NCI-H1694 (cell line): ENCODE measurements at places on chromosomes 2 and 18.
A peak's percentile ranks its signal among the peaks of the same experiment; 100 is the strongest.

DNA sequence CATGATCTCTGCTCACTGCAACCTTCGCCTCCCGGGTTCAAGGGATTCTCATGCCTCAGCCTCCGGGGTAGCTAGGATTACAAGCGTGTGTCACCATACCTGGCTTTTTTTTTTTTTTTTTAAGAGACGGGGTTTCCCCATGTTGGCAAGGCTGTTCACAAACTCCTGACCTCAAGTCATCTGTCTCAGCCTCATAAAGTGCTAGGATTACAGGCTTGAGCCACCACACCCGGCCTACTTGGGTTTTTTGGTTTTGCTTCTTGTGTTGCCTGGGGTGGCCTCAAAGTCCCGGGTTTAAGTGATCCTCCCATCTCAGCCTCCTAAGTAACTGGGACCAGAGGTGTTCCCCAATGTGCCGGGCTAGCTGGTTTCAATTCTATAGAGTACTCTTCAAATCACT lies 64.6 kb downstream of the NAPG start:
- no peak for DNase-seq

- DNase-seq, result no peak
Observed at GRCh38 chr2:18273205-18273604, 287.2 kb downstream of the RDH14 start.

GRCh38 chr2:62660087-62660486 lies 45.4 kb upstream of the EHBP1 start:
- DNase-seq, result no peak

DNA sequence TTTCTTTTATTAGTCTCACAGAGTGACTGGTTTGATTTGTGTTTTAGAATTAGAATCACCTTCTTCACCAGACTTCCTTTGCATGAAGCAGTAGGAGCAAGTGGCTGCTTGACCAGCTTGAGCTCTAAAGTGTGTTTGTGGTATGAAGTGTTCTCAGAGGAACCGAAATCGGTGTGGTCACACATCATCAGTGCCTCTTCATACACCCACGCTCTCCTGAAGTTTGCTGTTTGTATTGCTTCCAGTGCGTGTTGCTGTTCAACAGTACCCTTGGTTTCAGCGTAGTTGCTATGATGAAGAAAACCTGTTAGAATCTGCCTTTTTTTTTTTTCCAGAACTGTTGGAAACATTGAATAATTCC lies 77.9 kb downstream of the LIMS1 start:
- no peak for DNase-seq

DNA sequence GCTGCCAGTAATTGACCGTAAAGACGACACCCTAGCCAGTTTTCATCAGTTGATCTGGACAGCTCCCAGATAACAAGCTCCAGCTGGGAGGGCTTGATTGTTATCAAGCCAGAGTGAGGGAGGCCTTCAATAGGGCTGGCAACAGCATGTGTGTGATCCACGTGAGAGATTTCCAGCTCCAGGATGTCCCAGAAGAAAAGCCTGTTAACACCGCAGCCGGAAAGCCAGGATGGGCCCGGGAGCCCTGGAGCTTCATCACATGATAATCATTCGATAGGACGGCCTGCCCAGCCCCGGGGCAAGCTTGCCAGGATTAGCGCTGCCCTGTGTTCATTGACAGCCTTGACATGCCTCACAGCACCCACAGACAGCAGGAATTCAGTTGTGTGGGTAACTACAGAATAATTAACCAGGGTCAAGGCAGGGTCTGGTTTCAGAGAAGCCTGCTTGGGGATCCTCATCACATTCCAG lies 182.5 kb downstream of the C1D start:
- no peak for DNase-seq

- DNase-seq, result no peak
Observed at GRCh38 chr2:173808718-173809117, 156.5 kb downstream of the SP3 start.

DNA sequence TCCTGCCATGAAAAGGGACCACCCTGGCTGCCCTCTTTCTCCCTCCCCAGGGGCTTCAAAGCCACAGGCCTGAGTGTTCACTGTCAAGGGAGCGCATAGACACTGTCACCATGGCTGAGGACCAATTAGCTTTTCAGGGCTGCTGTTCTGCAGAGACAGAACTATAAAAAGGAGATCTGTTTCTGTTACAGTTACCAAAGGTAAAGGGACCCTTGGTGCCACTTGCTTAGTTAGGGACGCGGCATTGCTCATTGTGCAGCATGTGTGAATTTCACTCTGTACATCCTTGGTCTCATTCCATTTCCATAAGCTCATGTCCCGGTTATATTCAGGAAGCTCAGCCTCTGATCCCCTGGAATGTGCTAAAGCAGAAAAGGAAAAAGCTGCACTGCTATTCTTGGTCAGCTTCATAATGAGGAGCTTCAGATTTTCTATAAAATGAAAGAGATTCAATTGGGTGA lies 55.5 kb upstream of the RNF152 start:
- DNase-seq, result no peak

GRCh38 chr2:174699993-174700766 lies 64.1 kb downstream of the CHRNA1 start:
- DNase-seq, result peak; percentile 32

DNA sequence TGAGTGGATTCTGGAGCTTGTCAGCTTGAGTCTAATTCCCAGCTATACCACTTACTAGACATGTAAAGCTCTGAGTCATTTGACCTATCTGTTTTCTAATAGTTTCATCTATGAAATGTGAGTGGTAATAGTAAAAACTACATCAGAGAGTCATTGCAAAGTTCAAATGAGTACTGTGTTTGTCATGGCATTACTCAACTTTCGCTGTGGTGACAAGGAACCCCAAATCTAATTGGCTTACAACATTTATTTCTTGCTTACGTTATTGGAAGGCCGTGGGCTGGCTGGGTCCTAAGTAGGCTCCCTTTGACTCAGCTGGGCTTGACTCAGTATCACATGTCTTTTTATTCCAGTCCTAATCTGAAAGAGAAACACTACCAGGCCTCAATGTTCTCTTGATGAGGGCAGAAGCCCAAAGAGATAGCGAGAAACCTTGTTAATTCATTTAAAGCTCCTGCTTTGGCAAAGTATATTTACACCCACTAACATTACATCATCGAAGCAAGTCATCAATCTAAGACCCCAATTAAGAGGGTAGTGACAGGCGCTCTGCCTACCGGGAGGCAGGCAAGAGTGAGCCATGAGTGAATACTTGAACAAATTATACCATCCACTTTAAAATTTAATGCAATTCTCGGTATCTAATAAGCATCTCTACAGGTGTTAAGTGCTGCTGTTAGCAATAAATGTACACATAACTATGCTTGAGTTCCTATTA lies 431.8 kb upstream of the SPHKAP start:
- no peak for DNase-seq

- DNase-seq, result no peak
Observed at GRCh38 chr2:165563468-165564225, 94.1 kb downstream of the CSRNP3 start.

DNA sequence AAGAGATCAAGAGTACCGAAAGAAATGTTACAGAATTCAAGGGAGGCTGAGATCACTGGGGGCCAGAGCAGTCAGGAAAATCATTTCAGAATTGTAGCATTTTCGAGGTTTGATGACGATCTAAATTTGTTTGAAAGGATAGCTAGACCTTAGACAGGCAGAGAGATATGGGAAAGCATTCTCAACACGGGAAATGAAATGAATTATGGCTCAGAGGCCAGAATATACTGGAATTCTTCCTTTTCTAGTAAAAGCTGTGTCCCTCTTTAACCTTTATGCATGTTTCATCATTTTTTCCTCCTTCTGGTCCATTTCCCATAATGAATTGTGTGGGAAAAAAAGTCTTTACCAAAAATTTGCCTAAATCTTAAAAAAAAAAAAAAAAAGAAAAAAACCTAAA lies 78.8 kb downstream of the NABP1 start:
- no peak for DNase-seq

DNA sequence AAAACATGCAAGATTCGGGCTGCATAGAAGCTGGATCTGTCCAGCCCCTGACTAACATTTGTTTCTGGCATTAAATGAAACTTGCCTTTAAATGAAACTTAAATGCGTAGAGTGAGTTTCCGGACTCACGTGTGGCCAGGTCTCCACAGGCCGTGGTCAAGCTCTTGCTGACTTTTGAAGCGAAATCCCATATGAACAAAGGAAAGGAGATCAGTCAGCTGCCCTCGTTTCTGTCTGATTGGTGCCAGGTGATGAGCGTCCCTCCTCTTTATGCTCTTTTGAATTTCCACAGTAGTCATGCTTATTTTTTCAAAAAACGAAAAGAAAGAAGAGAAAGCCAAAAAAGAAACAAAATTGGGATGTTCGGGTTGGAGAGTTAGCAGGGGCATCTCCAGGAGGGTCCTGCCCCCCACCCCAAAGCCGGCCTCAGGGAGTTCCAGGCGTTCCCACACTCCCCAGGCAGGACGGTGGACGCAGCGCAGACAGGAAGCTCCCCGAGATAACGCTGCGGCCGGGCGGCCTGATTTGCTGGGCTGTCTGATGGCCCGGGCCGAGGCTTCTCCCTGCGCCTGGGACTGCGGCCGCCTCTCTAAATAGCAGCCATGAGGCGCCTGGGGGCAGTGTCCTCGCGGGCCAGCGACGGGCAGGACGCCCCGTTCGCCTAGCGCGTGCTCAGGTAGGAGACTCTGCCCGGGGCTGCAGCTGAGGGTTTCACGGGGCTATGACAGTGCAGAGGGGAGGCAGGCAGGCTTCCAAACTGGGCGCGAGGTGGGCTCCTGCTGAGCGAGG lies at the start of gene COLEC11:
Gene COLEC11, plus strand, starts transcription at position 620 of the 789 bp plus-strand sequence. CDS start 9,229 bp downstream, outside the sequence.
- DNase-seq, result no peak

- no peak for DNase-seq
Observed at GRCh38 chr2:217614498-217614897, 388.3 kb downstream of the TNS1 start.

- DNase-seq, result no peak
Observed at GRCh38 chr2:132701810-132702209, 31.8 kb upstream of the LYPD1 start.

GRCh38 chr2:241788135-241788534 lies 11.5 kb downstream of the GAL3ST2 start:
- DNase-seq, result no peak

GRCh38 chr18:58269931-58270330 lies 225.9 kb downstream of the NEDD4L start:
- DNase-seq, result no peak

GRCh38 chr2:46672752-46673151 lies 193.4 kb downstream of the TMEM247 start:
- DNase-seq, result no peak

DNA sequence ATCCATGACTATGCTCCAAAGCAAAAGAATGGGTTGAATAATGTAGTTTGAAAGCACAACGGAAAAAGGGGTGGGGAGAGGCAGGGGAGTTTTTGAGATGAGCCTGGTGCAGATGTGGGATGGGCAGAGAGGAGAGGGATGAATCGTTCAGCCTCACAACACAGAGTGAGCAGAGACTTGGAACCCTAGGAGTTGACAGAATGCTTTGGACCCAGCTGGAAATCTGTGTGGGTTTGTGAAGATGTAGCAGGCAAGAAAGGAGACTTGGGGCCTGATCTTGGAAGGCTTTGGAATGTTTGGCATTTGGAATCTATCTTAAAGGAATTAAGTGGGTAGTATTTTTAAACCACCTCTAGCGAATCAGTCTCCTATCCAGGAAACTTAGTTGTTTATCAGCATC lies 66.0 kb upstream of the KCTD1 start:
- no peak for DNase-seq

GRCh38 chr2:217353591-217353990 lies 493.7 kb upstream of the TNP1 start:
- no peak for DNase-seq

- DNase-seq, result no peak
Observed at GRCh38 chr2:149894760-149895159, 307.2 kb upstream of the MMADHC start.

GRCh38 chr2:238138331-238139195 lies at the start of gene KLHL30:
Gene KLHL30 (plus strand): TSS chr2:238138668. CDS start chr2:238140755, 2,087 bp downstream.
- DNase-seq, result no peak

DNA sequence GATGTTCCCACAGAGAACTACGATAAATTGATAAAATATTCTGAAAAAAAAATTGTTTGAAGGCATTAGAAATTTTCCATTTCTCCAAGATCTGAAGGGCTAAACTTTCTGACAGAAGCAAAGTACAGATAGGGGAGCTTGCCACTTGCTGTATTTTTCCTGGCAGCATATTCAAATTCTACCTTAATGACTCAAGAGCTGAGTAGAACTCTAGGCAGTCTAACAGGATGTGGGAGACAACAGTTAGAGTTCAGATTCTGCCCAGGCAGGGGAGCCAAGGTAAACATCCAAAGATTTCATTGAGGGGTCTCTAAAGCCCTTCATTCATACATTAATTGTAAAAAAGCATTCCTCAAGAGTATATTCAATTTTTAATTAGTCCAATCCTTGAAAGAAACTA lies 46.0 kb upstream of the RIT2 start:
- no peak for DNase-seq

GRCh38 chr2:145931781-145932395 lies 1412.0 kb upstream of the ZEB2 start:
- DNase-seq, result no peak

DNA sequence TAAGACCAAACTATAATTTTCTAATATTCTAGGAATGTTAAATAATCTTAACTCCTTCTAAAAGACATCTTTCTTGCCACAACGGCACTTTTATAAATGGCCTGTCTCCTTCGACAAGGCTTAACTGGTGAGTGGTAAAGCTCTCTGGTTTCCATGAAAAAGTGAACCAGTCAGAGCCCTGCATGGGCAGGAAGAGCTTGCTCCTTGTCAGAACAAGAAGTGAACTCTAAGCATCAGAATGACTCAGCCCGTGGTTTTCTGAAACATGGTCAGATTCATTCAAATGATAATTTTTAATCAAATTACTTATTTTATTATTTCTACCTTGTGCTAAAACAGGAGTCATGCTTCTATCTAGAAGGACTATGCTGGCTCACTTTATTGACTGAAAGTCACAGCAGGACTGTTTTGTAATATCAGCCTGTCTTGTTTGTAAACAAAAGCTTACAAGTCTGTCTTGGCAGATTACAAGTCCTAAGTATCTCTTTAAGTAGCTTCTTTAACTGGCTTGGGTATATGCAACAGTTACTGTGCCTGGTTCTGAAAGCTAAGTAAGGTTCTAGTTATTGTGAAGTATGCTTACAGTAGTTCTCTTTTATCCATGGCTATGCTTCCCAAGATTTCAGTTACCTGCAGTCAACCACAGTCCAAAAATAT lies 245.4 kb downstream of the NAPG start:
- no peak for DNase-seq

GRCh38 chr2:25286025-25286400 lies 55.7 kb downstream of the DNMT3A start:
- no peak for DNase-seq

GRCh38 chr18:31740180-31740579 lies 20.5 kb downstream of the SLC25A52 start:
- DNase-seq, result no peak
